ENCODE measurements at places on chromosomes 16 and 17.

GRCh38 chr16:750485-750884, 9.7 kb upstream of the CIAO3 start:
- DNase-seq, result no peak

DNA sequence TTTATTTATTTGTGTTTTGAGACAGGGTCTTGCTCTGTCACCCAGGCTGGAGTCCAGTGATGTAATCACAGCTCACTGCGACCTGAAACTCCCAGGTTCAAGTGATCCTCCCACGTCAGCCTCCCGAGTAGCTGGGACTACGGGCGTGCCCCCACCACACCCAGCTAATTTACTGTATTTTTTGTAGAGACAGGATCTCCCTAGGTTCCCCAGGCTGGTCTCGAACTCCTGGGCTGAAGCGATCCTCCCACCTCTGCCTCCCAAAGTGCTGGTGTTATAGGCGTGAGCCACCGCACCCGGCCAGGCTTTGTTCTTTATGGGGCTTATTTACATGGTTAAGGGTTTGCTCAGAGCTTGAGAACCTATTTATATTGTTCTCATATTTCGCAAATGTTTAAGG, 5.8 kb upstream of the MEIOB start:
- DNase-seq, result no peak

GRCh38 chr17:59508999-59509625, 56.3 kb upstream of the DHX40 start:
- no peak for DNase-seq

DNA sequence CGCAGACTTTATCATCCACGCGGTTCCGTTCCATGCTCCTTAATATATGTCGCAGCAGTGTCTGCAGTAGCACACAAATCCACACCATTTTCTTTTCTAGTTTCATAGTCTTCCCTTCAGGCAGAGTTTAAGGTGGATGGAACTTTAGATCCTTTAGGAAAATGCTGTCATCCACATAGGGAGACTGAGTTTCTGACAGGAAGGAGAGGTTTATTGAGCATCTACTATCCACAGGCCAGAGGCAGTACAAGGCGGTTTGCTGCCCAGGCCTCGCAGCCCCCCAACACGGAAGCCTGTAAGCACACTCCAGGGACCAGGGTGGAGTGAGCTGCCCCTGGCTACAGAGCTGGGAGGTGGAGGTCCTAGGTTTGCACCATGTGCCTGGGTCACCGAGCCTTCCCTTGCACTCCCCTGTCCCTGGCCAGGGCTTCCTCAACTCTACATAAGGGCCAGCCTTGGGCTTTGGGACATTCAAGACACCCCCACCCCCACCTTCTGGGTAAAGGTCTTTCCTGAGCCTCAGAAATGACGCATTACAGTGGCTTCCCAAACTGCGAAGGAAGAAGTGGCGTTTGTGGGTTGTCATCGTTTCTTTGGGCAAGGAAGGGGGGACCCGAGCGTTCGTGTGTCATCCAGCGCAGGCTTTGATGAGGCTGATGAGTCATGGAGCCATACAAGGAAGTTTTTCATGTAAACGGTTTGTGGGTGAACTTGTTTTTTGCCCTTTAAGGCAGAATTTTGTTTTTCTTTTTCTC, 146.5 kb upstream of the PLCG2 start:
- no peak for DNase-seq

DNA sequence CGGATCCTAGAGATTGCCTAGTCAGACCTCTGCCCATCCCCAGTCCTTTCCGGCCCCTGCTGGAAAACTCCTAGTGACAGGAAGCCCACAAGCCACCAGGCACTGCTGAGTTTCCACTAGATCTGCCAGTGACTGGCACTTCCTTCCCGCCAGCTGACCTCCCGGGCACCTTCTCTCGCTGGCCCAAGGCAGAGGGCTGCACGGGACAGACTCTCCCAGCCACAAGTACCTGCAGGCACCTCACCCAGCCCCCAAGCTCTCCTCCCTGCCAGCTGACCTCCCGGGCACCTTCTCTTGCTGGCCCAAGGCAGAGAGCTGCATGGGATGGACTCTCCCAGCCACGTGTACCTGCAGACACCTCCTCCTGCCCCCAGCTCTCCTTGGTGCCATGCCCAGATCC, 66.3 kb upstream of the DOC2B start:
- no peak for DNase-seq

- no peak for DNase-seq
Measured at GRCh38 chr17:19243838-19244237, 6.7 kb downstream of the EPN2 start.

GRCh38 chr17:40180694-40181093, 3.4 kb downstream of the RAPGEFL1 start:
- no peak for DNase-seq

DNA sequence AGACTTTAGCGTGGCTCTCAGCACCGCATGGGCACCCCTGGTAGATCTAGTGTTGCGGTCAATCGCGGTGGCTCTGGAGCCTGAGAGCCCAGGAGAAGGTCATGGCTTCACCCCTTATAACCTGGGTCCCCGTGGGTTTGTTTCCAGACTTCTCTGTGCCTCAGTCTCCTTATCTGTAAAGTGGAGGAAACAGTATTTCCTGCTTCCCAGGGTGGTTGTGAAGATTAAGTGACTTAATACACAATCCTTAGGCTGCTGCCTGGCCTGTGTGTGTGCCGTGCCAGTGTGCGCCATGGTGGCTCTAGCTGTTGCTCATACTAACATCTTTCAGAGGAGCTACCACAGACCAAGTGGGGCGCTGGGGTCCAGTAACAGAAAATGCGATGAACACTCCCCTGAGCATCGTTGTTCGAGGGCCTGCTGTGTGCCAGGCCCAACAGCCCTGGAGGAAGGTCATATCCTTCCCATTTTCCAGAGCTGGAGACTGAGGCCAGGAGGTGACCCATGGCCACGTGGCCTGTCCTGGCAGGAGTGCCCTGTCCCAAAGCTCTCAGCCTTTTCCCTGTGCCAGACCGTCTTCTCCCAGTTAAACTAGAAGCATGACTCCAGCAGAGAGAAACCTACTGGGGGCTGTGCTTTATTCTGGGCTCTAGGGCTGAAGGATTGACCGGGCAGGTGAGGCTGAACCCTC, 70.1 kb downstream of the CMIP start:
- DNase-seq, result no peak

DNA sequence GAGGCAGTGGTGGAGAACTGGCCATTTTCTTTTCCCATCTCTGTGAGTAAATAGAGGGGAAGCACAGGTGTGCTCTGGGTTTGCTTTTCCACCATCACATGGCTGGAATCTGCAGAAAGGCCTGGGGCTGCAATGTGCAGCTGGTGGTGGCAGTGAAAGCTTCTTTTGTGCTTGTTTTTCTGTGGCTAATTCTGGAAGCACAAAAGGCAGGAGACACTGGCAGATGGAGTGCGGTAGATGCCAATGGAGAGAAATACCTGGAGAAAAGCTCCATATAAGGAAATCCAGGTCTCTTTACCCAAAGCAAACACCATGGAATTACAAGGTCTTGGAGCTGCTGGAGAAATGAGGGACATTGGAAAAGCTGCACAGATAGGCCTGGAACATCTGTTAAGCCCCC, 146.9 kb downstream of the HAPSTR1 start:
- no peak for DNase-seq

DNA sequence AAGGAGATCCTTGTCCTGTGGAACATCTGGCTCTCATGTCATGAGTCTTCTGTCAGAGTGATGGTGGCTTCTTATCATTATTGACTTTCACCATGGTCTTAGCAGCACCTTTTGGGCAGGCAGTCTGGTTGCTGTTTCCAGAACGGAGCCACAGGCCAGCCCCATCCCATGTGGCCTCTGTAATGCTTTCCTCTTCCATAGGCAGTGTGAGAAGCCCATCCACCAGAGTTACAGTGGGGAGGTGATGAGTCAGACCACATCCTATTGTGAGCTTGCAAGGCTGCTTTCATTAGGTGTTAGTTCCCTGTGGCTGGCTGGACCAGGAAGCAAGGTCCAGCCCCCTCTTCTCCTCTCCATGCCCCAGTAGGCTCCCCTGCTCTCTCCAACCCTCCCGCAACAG, 30.8 kb upstream of the SPACA3 start:
- DNase-seq, result no peak

GRCh38 chr16:4372001-4372577, 441 bp downstream of the VASN start:
- DNase-seq, result no peak

DNA sequence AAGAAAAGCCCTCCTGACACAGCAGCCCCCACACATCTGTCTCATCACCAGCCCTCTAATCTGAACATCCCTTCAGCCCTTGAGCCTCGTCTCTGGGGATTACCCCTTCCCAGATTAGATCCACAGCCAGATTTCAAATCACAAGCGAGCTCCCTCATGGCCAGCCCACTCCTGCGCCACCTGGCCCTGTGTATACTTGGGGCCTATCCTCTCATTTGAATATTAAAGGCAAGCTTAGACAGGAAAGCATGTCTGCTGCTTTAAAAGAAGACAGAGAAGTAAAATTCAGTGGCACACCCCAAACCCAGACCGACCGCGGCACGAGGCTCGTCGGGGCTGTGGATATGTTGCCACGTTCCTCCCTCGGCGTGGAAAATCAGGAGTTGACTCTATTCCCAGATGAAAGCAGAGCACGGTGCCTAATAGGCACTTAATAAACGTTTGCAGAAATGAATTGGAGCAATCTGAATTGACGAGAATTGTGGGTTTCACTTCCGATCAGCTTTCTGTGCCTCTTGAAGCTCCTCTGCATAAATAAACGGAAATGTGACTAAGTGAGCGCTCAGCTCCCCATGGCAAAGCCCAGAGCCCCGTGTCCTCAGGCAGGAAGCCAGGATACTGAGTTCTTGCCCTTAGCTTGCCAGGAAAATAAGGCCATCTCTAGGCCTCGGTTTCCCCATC, 108.0 kb downstream of the CCDC182 start:
- DNase-seq, result peak; percentile 16

DNA sequence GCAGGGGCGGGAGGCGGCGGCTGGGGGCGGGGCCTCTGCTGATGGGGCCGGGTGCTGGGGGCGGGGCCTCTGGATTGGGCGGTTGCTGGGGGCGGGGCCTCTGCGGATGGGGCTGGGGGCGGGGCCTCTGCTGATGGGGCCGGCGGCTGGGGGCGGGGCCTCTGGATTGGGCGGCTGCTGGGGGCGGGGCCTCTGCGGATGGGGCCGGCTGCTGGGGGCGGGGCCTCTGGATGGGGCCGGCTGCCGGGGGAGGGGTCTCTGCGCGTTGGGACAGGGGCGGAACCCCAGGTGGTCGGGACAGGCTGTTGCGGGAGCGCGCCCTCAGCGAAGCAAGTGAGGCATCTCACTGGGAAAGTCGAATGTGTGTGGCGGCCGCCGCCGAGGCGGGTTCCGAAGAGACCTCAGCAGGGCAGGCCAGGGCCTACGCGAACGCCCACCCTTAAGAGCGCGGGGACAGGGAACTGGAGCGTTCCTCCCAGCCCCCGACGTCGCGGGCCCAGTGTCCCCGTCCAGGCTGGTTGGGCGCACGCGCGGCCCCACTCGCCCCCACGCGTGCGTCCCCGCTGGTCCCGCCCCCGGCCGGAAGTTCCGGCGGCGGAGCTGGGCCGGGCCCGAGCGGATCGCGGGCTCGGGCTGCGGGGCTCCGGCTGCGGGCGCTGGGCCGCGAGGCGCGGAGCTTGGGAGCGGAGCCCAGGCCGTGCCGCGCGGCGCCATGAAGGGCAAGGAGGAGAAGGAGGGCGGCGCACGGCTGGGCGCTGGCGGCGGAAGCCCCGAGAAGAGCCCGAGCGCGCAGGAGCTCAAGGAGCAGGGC, at the start of gene STUB1:
TSS of gene STUB1 (plus strand) at position 597 of the 811 bp plus-strand sequence. CDS start at position 713, 116 bp downstream.
- peak; percentile 92 for DNase-seq

DNA sequence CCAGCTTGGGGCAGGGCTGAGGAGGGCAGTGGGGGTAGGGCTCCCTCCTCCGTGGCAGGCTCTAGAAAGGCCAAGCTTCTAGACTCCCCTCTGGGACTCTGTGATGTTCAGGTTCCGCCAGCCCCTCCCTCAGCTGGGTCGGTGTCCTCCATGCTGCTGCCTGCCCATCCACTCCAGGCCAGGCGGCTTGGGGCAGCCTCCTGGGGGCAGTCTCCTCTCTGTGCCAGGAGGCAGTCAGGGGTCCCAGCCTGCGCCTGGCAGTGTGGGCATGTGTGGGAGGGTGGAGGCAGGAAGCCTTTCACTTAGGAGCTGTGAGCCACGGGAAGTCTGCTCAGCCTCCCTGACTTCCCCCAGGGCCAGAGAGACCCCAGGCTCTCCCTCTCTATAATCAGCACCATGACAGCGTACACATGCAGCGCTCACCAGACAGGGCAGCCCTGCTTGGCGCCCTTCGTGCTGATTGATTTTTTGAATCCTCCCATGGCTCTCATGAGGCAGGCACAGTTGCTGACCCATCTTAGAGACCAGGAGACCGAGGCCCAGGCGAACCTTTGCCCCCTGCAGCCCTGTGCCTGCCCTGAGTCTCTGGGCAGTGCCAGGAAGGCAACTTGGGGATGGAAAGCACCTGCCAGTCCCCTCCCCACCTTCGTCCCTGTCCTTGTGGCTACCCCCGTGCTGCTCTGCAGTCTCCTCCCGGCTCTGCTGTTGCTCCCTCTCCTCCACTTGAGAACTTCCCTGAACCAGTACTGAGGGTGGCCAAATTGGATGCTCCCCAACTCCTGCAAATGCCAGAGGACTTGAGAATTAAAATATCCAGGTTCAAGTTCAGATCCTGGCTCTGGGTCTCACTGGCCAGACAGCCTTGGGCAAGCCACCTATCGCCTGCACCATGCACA, 234.7 kb upstream of the GSE1 start:
- DNase-seq, result no peak

- no peak for DNase-seq
Measured at GRCh38 chr16:66070140-66070917, 296.2 kb upstream of the CDH5 start.

DNA sequence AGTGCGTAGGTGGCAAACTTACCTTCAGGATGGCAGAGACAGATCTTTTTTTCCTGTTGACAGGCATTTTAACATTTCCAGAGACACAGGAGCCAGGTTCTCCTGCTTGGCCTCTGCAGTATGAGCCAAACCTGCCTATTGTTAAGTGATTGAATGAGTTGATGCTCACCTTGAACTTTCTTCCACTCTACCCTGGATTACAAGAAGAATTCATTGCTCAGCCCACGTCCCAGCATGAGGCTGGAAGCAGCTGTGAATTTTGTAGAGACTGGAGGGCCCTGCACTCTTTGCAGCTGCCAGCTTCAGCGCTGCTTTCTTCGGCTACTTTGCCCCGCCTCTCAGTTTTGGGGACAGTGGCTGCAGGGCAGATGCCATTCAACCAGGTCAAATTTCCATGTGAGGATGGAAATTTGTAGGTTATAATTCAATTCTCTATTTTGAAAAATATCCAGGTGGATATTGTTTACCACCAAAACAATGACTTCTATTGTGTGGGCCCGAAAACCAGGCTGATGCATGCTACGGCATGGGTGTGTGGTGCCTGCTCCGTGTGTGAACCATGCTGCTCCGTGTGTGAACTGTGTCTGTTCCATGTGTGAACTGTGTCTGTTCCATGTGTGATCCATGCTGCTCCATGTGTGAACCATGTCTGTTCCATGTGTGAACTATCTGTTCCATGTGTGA, 75.2 kb upstream of the METTL9 start:
- DNase-seq, result no peak

- DNase-seq, result no peak
Measured at GRCh38 chr16:66933776-66934137, 445 bp downstream of the CIAO2B start.

- DNase-seq, result no peak
Measured at GRCh38 chr16:7979448-7980132, 610.7 kb downstream of the TMEM114 start.
